ENCODE measurements at places on chromosomes 16 and 17. TPM values are rescaled to one million over a fixed set of nuclear protein-coding genes. Genes with fewer than 3 reads are reported as not detected.

DNA sequence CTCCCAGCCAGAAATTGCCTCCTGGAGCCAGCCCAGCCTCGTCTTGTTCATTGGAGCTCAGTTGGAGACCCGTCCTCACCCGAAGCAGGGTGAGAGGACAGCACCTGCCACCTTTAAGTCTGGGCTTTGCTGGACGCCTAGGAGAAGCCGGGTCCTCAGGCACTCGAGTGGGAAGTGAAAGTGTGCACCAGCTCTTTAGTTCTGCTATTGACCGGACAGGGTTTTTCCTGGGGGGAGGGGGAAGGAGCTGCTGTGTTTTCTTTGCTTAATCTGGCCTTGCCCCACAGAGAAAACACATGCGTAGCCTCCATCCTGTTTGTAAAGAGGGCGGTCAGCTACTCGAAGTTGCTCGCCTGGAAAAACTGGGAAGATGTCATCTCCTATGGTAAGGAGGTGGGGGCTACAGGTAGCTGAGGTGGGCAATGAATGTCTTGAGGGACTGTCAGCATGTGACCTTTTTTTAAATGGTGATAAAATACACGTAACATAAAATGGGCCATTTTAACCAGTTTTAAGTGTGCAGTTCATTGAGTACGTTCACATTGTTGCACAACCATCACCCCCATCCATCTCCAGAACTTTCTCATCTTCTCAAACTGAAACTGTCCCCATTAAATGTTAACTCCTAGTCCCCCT is 34.4 kb downstream of the CMIP start:
- no peak for DNase-seq
- H3K4me1 ChIP-seq, result peaks cover 4% of the 10 kb centered on the region
- no peaks in the 10 kb centered on the region for H3K27me3 ChIP-seq
- no peak overlapping the region for H3K4me3 ChIP-seq
- H3K27ac ChIP-seq, result no peak overlapping the region
- H3K36me3 ChIP-seq, result no peaks in the 10 kb centered on the region

SMARCE1 gene
- 55.9 TPM for total RNA-seq

GRCh38 chr16:11203111-11203623 is 52.8 kb downstream of the SOCS1 start:
- no peak overlapping the region for H3K27ac ChIP-seq
- no peak overlapping the region for H3K4me3 ChIP-seq
- H3K27me3 ChIP-seq, result no peaks in the 10 kb centered on the region
- no peaks in the 10 kb centered on the region for H3K4me1 ChIP-seq
- H3K36me3 ChIP-seq, result no peaks in the 10 kb centered on the region
- no peak for DNase-seq

NECAB2 gene
- total RNA-seq, result not detected

CEP295NL gene
- total RNA-seq, result 6.8 TPM

CACNG5 gene
- not detected for total RNA-seq

GRCh38 chr17:49516180-49516579 is 21.1 kb downstream of the NGFR start:
- H3K36me3 ChIP-seq, result no peaks in the 10 kb centered on the region
- no peak overlapping the region for H3K4me3 ChIP-seq
- no peaks in the 10 kb centered on the region for H3K27me3 ChIP-seq
- DNase-seq, result no peak
- H3K27ac ChIP-seq, result peak overlapping the region; percentile 89

OSGIN1 gene
- total RNA-seq, result 3.7 TPM

DNA sequence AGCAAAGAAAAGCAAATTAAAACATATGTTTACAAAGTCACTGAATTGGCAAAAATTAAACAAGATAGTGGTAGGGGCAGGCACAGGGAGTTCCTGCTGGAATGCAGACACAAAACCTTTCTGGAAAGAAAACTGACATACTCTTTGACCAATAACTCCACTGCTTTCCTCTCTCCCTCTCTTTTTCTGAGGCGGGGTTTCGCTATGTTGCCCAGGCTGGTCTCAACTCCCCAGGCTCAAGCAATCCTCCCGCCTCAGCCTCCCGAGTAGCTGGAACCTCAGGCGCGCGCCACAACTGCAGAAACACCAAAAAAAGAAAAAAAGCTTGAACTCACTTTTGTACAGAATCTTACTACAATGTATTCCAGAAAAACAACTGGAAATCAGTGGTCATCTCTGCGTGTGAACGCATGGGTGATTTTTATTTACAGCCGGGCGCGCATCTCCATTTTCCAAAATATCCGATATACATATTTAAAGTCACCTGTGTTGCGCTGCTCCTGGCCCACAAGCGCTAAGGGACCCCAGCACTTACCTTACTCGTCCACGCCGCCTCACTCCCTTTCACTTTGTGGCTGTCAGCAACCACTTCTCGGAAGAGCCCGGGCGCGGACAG is 480 bp downstream of the TXNL4B start:
- H3K36me3 ChIP-seq, result peaks cover 41% of the 10 kb centered on the region
- H3K4me1 ChIP-seq, result peaks cover 22% of the 10 kb centered on the region
- H3K4me3 ChIP-seq, result peak overlapping the region; percentile 97
- H3K27ac ChIP-seq, result peak overlapping the region; percentile 79
- no peaks in the 10 kb centered on the region for H3K27me3 ChIP-seq
- DNase-seq, result no peak

DNA sequence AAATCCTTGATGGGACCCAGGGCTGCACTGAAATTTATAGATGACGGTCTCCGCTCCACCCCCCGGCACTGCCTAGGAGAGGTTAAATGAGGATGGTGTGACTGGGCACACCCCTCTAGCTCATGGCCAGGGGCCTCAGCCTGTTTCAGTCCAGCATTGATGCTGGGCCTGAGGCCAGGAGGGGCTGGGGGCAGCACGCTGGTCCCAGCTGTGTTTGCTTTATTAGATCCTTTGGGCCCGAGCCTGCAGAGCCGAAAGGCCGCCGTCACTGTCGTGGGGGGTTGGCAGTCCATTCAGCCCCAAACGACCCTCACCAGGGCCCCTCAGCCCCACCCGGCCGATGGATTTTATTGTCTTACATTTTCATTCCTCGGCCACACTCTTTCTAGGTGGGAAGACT is 10.8 kb upstream of the DOK4 start:
- no peaks in the 10 kb centered on the region for H3K36me3 ChIP-seq
- DNase-seq, result no peak

DNA sequence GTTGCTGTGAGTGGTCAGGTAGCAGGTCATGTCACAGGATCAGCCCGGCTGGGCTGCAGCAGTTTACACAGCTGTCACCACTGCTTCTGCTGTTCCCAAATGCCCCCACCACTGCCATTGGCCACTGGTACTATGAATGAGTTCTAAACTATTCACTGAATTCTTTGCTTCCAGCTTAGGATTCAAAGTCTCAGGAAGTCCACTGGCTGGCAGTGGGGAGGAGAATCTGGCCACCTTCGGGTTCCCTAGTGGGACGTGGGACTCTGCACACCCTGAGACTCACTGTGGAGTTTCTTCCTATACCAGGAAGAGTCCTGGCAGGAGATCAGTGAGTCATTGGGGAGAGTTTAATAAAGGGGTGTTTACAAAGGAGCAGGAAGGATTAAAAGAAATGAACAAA is 6.9 kb downstream of the MT1X start:
- H3K27ac ChIP-seq, result no peak overlapping the region
- DNase-seq, result no peak
- H3K27me3 ChIP-seq, result no peaks in the 10 kb centered on the region
- H3K36me3 ChIP-seq, result no peaks in the 10 kb centered on the region
- peaks cover 13% of the 10 kb centered on the region for H3K4me1 ChIP-seq

DNA sequence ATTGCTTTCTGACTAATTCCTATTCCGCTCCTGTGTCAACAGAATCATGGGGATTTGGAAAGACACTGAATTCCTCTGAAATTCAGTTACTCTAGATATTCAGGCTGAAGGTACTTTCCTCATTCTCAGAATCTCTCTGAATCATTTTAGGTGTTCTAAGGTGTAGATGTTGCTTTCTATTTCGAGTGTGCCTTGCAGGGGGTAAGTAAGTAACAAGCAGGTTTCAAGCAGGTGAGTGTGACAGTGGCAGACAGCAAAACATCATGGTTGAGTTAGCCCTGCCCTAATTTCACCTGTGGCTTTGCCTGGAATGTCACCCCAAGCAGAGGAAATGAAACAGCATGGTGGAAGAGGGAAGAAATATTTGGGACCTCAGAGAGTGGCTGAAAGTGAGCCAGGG is 75.1 kb downstream of the SHISA9 start:
- H3K27ac ChIP-seq, result no peak overlapping the region
- H3K4me3 ChIP-seq, result no peak overlapping the region
- no peaks in the 10 kb centered on the region for H3K4me1 ChIP-seq
- no peaks in the 10 kb centered on the region for H3K27me3 ChIP-seq
- H3K36me3 ChIP-seq, result no peaks in the 10 kb centered on the region

TRAF4 gene
- total RNA-seq, result 9.9 TPM

- H3K36me3 ChIP-seq, result no peaks in the 10 kb centered on the region
- no peak for DNase-seq
- peaks cover 7% of the 10 kb centered on the region for H3K4me1 ChIP-seq
- H3K27ac ChIP-seq, result no peak overlapping the region
- H3K27me3 ChIP-seq, result no peaks in the 10 kb centered on the region
- H3K4me3 ChIP-seq, result no peak overlapping the region
These were observed 3.5 kb upstream of the TLCD3A start for GRCh38 chr17:728911-729310.

CDH11 gene
- 354 TPM for total RNA-seq

DNA sequence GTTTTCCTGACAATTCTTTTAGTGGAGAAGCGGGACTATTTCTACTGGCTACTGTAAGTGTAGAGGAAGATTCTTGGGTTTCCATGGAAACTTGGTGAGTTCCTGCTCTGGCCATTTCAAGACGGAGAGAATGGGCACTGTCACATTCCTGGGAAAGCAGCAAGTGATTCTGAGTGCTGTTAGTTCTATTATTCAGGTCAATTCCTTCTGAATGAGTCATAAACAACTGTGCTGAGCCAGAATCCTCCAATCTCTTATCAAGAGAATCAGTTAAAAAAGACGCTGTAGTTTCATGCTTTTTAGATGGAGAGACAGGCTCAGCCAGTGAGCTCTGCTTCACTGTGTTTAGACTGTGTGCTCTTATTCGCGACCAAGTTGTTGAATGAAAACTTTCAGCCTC is 19.6 kb downstream of the AKAP10 start:
- DNase-seq, result no peak
- H3K4me1 ChIP-seq, result peaks cover 16% of the 10 kb centered on the region
- H3K27me3 ChIP-seq, result no peaks in the 10 kb centered on the region
- peaks cover 18% of the 10 kb centered on the region for H3K36me3 ChIP-seq

DNA sequence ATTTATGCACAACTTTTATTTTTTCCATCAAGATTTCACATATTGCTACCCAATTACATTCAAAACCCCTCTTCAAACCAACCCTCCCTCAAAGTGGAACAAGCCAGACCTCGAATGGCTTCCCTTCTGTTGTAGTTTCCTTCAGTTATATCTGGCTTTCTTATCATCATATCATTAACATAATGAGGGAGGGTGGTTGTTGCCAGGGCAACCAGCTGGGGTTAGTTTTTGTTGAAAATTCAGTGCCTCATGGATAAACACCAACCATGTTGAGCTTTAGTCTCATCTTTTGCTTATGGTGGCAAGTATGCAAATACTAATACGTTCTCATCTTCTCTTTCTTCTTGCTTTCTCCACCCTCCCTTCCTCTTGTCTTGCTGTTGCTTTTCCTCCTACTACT is 359.7 kb downstream of the CDH11 start:
- no peaks in the 10 kb centered on the region for H3K4me1 ChIP-seq
- H3K4me3 ChIP-seq, result no peak overlapping the region
- no peaks in the 10 kb centered on the region for H3K36me3 ChIP-seq

OR1F1 gene
- not detected for total RNA-seq

DNA sequence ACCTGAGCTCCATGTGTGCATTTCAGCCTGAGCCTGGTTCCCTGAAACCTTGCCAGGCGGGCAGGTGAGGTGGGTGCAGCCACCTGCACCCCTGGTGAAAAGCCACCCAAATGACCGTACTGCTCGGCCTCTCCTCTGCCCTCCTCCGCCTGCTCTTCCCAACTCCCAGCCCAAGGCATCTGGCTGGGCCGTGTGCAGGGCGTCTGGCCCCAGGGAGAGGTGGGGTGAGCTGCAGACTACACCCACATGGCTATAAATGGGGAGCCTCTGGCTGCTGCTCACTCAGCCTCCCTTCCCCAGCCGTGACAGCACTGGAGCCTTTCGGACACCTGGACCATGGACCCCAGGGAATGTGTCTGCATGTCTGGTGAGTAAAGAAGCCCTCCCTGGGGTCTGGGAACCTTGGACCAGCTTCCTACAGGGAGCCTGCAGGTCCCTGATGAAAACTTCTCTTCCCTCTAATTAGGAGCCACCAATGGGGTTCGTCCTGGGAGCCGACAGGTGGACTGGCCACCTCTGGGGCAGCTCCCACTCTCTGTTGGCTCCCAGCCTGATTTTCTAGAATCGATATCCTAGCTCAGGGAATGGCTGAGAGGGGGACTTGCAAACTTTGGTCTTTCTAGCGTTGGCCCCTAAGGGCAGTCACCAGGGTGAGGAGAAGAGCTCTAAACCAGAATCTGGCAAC is at the start of gene MT4:
MT4 (plus strand) TSS at position 281 of the 685 bp plus-strand sequence; CDS start at position 337, 56 bp downstream.
- no peak for DNase-seq
- H3K36me3 ChIP-seq, result no peaks in the 10 kb centered on the region

GRCh38 chr17:45984368-45984767 is 14.7 kb upstream of the STH start:
- H3K27ac ChIP-seq, result no peak overlapping the region
- DNase-seq, result no peak
- no peak overlapping the region for H3K4me3 ChIP-seq
- H3K36me3 ChIP-seq, result no peaks in the 10 kb centered on the region
- no peaks in the 10 kb centered on the region for H3K27me3 ChIP-seq

GRCh38 chr16:57681950-57682728 is 12.5 kb upstream of the DRC7 start:
- no peak for DNase-seq
- H3K4me3 ChIP-seq, result no peak overlapping the region
- H3K27ac ChIP-seq, result no peak overlapping the region
- H3K4me1 ChIP-seq, result no peaks in the 10 kb centered on the region
- H3K27me3 ChIP-seq, result no peaks in the 10 kb centered on the region

CDH5 gene
- 21.1 TPM for total RNA-seq

DNA sequence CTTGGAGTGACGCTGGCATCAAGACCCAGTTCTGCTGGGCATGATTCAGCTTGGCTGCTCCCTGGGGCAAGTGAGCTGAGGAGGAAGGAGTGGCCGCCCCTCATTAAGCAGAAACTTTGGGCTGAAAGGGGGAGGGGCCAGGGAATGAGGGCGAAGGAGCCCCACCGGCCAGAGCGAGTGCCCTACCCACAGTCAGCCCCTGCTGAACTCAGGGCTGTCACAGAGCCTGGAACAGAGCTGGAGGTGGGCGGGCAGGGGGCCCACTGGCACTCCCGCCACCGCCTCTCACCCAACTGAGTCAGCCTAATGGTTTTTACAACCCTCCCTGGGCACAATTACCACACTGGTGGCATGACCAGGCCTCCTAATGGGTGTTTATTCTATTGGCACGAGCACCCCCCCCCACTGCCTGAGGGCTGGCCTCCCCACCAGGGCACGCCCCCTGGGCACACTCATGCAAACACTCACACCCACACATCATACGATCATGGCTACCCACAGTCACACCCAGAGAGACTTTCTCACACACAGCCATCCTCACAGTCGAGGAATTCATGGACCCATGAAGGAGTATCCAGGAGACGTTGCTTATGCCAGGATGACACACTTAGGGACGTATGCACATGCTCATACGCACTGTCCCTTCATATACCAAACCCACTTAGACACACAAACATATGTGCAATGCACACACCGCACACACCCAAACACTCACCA is 19.2 kb downstream of the UNC119 start:
- H3K4me1 ChIP-seq, result no peaks in the 10 kb centered on the region
- no peak overlapping the region for H3K4me3 ChIP-seq
- DNase-seq, result no peak
- no peaks in the 10 kb centered on the region for H3K27me3 ChIP-seq
- H3K36me3 ChIP-seq, result no peaks in the 10 kb centered on the region
- no peak overlapping the region for H3K27ac ChIP-seq

GRCh38 chr16:30601966-30602365 is 8.2 kb downstream of the ZNF689 start:
- H3K27me3 ChIP-seq, result no peaks in the 10 kb centered on the region
- no peak overlapping the region for H3K4me3 ChIP-seq
- no peak for DNase-seq
- peaks cover 33% of the 10 kb centered on the region for H3K36me3 ChIP-seq
- peaks cover 5% of the 10 kb centered on the region for H3K4me1 ChIP-seq

FGF11 gene
- not detected for total RNA-seq

ELMO3 gene
- 1.4 TPM for total RNA-seq

Data from thoracic aorta (tissue), 2 donors.